ENCODE measurements at places on chromosomes 11 and 22. TPM values are rescaled to one million over a fixed set of nuclear protein-coding genes. Genes with fewer than 3 reads are reported as not detected.

Gene C22orf42
- not detected for total RNA-seq

Gene RAB3IL1
- total RNA-seq: 1.9 TPM

Gene AQP11
- total RNA-seq: 0.63 TPM

Gene TPBGL
- total RNA-seq: 0.07 TPM

Gene MS4A12
- total RNA-seq: not detected

Gene PTPRCAP
- total RNA-seq: 0.40 TPM

Gene KRTAP5-9
- total RNA-seq: not detected

Gene SF3B2
- 129 TPM for total RNA-seq

Gene CNGA4
- not detected for total RNA-seq

Gene OR52A1
- total RNA-seq: not detected

Gene TTC36
- 0.40 TPM for total RNA-seq

Gene OR8A1
- total RNA-seq: not detected

Gene RASGRP2
- total RNA-seq: 0.53 TPM

Gene GLB1L3
- total RNA-seq: not detected

Gene CYB5R3
- total RNA-seq: 44.2 TPM
